Fibroblast of villous mesenchyme (primary cell): ENCODE measurements at places on chromosomes 6 and 20. TPM values are rescaled to one million over a fixed set of nuclear protein-coding genes. Genes with fewer than 3 reads are reported as not detected.

FAM217A gene
- total RNA-seq = not detected in 2 replicates

SPAG4 gene
- total RNA-seq = 5.6 and 8.1 TPM in 2 replicates

SYNDIG1 gene
- under 0.01 TPM in 1 of 2 replicates, not detected in the other for total RNA-seq

MYCT1 gene
- total RNA-seq = under 0.01 TPM in 2 replicates

EDN1 gene
- 2.2 and 2.9 TPM in 2 replicates for total RNA-seq

- no peak for DNase-seq
Observed at GRCh38 chr6:53483423-53484353, 61.2 kb downstream of the GCLC start.

DNA sequence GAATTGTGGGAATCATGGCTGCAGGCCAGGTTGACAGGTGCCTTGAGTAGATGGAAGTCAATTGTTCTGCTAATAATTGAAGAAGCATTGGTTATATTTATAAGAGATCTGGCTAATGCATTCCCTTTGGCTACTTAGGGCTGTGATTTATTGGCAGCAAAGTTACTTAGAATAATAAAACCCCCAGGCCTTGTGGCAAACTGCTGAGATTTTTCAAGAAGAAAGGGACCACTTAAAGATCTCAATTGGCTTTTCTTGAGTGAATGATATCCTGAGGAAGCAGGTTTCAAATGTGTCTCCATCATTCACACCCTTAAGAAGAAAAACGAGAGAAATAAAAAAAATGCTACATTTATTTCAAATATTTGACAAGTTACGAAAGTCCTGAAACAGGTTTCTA, 27.4 kb downstream of the DDO start:
- no peak for DNase-seq

DNA sequence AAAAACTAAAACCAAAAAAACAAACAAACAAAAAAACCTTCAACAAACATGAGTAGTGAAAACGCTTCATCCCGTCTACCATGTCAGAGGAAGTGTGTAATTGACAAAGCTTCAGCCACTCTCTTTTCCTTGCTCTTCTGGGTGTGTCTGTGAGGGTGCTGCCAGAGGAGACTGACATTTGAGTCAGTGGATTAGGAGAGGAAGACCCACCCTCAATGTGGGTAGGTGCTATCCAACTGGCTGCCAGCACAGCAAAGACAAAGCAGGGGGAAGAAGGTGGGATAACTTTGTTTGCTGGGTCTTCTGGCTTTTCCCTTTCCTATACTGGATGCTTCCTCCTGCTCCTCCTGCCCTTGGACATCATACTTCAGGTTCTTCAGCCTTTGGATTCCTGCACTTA, 145.6 kb downstream of the TASP1 start:
- no peak for DNase-seq

DNA sequence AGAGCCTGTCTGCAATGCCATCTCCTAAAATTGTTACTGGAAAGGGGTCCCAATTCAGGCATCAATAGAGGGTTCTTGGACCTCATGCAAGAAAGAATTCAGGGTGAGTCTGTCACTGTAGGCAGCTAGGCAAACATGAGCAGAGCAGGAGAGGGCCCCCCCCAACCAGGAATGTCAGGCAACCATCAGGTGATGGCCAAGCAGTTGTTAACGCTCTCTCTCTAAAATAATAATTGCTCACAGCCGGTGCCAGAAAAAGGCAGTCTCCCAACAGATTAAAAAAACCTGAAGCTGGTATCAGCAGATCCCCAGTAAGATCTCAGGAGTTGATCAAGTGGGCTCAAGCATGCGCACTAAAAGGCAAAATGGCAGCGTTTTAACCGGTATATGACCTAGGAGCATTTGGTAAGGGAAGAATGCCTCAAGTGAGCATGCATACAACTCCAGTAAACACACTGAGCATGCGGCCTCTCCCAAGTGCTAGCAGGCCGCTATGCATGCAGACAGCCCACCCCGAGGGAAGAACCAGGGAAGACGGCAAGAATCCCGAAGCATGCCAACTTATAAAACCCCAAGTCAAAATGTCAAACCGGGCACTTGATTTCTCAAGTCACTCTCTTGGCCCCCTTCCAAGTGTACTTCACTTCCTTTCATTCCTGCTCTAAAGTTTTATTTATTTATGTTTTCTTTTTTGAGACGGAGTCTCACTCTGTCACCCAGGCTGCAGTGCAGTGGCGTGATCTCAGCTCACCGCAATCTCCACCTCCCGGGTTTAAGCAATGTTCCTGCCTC, 44.0 kb upstream of the RNGTT start:
- DNase-seq = peak; percentile 16

DNA sequence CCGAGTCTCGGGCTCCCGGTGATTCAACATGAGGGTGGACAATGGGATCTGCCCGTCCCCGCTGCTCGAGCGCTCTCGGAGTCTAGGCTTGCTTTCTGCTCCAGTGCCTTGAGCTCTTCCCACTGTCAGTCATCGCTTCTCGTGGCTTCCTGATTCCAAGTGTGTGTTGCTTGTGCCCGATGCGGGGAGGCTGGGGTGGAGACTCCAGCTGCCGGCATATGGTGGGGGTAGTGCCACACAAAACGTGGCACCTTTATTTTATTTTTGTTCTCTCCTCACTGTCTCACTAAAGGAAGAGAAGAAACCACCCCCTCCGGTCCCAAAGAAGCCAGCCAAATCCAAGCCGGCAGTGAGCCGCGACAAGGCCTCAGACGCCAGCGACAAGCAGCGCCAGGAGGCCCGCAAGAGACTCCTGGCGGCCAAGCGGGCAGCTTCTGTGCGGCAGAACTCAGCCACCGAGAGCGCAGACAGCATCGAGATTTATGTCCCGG, 14.8 kb upstream of the MYL9 start:
- DNase-seq = no peak

DNA sequence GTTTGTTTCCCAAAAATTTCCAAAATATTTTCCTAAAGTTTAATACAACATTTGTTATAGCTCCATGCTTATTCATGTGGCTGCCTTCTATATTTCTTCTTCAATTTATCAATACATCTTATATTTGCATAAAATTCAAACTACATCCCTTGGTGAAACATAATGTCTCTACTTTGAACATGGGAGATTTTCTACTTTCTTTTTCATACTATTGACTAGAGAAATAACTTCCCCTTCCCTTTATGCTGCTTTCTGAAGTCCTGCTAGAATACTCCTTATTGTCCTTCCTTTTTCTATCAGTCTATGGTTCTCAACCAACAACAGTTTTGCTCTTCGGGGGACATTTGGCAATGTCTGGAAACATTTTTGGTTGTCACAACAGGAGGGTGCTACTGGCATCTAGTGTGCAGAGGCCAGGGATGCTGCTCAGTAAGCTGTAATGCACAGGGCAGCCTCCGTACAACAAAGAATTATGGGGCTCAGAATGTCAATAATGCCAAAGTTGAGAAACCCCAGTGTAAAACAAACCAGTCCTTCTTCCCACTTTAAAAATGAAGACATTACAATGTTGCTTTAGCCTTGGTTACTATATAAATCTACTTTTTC, 29.9 kb downstream of the MKKS start:
- DNase-seq = no peak

GRCh38 chr20:11780765-11781369, 136.8 kb upstream of the BTBD3 start:
- DNase-seq = no peak

- no peak for DNase-seq
Observed at GRCh38 chr20:25046736-25047666, 10.9 kb downstream of the ACSS1 start.

- peak; percentile 24 for DNase-seq
Observed at GRCh38 chr6:21731411-21732031, 138.0 kb downstream of the SOX4 start.

DNA sequence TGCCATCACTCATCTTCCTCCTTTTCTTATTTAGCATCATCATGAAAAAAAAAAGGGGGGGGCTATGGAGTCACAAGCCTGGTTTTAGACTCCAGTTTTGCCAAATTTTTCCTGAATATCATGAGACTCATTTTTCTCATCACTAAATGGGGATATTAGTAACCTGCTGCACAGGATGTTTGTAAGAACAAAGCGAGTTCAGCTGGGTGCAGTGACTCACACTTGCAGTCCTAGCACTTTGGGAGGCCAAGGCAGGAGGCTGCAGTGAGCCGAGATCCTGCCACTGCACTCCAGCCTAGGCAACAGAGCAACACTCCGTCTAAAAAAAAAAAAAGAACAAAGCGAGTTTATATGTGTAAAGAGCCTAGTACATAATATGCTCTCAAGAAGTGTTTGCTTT, 82.8 kb downstream of the TFAP2A start:
- no peak for DNase-seq

GRCh38 chr6:3756546-3756945, 5.0 kb upstream of the PXDC1 start:
- no peak for DNase-seq
